Karpas-422 (cell line): ENCODE measurements at places on chromosomes 12 and 14. TPM values are rescaled to one million over a fixed set of nuclear protein-coding genes. Genes with fewer than 3 reads are reported as not detected.

The GLIPR1L1 gene
- not detected in 2 replicates for total RNA-seq

The ASPG gene
- total RNA-seq: not detected in 2 replicates

GRCh38 chr14:57171363-57171762 is 97.3 kb downstream of the EXOC5 start:
- no peaks in the 10 kb centered on the region for H3K27me3 ChIP-seq
- no peak overlapping the region for H3K27ac ChIP-seq
- DNase-seq: no peak
- H3K4me3 ChIP-seq: no peak overlapping the region
- no peaks in the 10 kb centered on the region for H3K4me1 ChIP-seq

DNA sequence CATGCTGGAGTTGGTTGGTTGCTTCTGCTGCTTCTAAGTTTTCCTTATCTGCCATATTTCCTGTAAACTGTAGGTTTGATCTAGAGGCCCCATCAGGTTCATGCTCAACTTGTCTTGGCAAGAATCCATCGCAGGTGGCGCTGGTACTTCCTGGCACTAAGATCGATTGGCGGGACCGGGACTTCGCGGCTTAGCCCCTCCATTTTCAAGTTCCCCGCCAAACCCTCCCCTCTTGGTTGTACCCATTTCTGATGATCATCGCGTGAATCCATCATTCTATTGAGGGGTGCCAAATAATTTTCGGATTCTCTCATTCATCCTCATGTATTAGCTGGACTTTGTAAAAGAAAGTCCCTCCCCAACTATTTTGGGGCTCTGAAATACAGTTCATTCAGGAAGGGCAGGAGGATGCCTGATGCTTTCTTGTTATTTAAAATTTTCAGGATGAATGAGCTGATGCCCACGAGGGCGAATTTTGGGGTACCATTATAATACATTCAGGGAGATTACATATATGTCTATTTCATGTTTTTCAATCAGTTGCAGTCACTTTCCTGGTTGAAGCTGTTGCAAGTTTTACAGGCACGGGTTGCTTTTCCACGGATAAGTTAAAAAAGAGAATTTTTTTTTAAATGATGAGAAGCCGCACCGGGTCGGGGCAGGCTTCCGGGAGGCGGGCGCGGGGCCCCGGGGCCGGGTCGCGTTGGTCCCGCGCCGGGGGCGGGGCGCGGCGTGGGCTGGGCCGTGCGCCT is 395 bp upstream of the BRI3BP start:
- H3K4me3 ChIP-seq: peak overlapping the region; percentile 63
- peaks cover 5% of the 10 kb centered on the region; the same call in 1 of the 2 replicates for H3K36me3 ChIP-seq
- H3K27me3 ChIP-seq: no peaks in the 10 kb centered on the region
- peak overlapping the region; percentile 97 for H3K27ac ChIP-seq

- no peak for DNase-seq
- no peak overlapping the region for H3K27ac ChIP-seq
- H3K27me3 ChIP-seq: no peaks in the 10 kb centered on the region
- no peaks in the 10 kb centered on the region for H3K4me1 ChIP-seq
Observed at GRCh38 chr14:41605550-41606281, 960 bp upstream of the LRFN5 start.
